Tibial nerve (tissue), 4 donors: ENCODE measurements at places on chromosomes 4 and X.

DNA sequence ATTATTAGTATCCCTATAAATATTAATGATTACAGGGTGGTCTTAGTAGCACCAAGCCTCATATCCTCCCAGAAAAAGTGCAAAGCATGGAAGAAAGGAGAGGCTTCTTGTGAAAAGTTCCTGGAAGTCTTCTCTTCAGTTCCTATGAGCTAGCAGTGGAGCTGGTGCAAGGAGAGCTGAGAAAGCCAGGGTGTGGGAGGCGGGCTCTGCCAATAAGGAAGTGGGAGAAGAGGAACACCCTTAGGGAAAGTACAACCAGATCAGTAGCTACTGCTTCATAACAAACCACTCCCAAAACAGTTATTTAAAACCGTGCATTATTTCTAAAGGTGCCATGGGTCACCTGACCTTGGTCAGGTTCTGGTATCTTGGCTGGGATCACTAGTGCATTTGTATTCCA, 72.4 kb downstream of the MAP9 start:
- no peak overlapping the region for H3K4me3 ChIP-seq
- no peak for DNase-seq
- no peaks in the 10 kb centered on the region for H3K27me3 ChIP-seq
- no peaks in the 10 kb centered on the region for H3K4me1 ChIP-seq

DNA sequence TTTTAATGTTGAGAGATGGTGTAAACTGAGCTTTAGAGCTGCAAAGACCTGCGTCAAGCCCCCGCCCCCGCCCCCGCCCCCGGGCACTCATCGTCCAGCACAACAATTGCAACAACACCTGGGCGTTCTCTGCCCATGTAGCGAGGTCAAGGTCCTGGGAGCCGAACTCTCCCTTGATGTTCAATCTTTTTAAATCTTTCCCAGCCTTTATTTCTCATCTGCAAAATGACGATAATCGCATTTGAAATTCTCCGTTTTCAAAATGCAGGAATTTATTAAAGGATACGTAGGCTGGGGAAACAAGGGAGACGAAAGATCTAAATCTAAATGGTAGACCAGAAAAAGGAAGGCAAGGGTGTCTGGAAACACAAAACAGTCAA, 648 bp upstream of the MSMO1 start:
- H3K27ac ChIP-seq: peak overlapping the region; percentile 91
- H3K27me3 ChIP-seq: no peaks in the 10 kb centered on the region
- no peak for DNase-seq
- H3K4me3 ChIP-seq: peak overlapping the region; percentile 62

- no peaks in the 10 kb centered on the region for H3K4me1 ChIP-seq
- no peak for DNase-seq
- no peaks in the 10 kb centered on the region for H3K27me3 ChIP-seq
- no peaks in the 10 kb centered on the region for H3K36me3 ChIP-seq
- no peak overlapping the region for H3K27ac ChIP-seq
- no peak overlapping the region for H3K4me3 ChIP-seq
Measured at GRCh38 chr4:73450398-73451004, 14.5 kb downstream of the AFP start.

DNA sequence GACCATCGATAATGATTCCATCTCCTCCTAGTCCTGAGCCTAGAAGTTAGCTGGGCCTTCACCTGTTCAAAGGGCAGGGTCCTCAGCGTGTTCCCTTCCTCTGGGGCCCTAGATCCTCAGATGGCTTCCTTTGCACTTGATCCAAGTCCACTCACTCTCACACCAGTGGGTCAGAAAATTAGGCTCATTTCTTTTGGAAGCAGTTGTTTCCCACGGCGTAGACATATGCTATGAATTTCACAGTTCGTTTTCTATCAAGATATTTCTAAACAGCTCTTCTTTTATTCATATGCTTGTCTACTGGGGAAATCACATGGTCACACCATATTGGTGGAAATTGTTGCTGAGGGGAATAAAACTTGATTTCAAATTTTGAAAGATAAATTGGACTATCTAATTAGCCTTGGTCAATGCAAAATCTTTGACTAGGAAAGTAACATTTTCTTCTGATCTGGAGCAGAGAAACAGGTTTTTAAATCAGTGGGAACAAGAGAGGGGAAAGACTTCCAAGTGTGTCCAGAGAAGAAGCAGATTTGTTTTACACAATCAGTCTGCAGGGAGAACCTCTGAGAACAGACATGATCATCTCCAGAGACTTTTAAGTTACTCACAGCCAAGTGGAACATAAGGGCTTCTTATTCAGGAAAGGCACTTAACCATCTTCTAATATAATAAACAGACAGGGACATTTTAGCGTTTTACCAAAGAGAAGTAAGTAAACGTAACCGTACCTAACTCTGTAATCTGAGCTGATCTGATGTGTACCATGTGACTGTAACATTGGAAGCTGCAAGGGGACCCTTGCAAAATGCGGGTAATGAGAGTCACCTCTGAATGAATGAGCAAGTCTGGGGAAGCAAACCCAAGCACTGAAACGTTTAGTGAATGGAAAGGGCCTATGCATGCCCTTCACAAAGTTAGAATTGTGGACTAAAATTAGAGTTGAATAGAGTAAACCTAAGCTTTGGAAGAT, 455.7 kb upstream of the FAT1 start:
- no peaks in the 10 kb centered on the region for H3K4me1 ChIP-seq
- no peak overlapping the region for H3K4me3 ChIP-seq
- H3K27ac ChIP-seq: no peak overlapping the region
- DNase-seq: no peak
- no peaks in the 10 kb centered on the region for H3K36me3 ChIP-seq

DNA sequence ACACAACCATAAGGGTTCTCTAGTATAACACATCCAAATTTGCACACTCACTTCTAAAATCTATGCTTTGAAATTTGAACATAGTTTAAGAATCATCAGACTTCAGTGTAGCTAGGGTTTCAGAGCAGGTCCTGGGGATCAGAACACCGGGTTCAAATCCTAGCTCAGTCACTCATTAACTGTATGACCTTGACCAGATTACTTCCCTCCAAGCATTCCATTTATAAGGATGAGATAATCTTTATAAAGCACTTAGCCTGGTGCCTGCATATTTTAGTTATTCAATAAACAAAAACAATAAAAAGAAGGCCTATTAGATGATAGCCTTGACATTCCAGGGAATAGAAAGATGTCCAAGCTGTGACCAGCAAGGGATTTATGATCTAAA, 4.8 kb upstream of the STBD1 start:
- H3K27ac ChIP-seq: no peak overlapping the region
- H3K4me3 ChIP-seq: no peak overlapping the region
- peaks cover 7% of the 10 kb centered on the region for H3K4me1 ChIP-seq
- no peaks in the 10 kb centered on the region for H3K36me3 ChIP-seq

DNA sequence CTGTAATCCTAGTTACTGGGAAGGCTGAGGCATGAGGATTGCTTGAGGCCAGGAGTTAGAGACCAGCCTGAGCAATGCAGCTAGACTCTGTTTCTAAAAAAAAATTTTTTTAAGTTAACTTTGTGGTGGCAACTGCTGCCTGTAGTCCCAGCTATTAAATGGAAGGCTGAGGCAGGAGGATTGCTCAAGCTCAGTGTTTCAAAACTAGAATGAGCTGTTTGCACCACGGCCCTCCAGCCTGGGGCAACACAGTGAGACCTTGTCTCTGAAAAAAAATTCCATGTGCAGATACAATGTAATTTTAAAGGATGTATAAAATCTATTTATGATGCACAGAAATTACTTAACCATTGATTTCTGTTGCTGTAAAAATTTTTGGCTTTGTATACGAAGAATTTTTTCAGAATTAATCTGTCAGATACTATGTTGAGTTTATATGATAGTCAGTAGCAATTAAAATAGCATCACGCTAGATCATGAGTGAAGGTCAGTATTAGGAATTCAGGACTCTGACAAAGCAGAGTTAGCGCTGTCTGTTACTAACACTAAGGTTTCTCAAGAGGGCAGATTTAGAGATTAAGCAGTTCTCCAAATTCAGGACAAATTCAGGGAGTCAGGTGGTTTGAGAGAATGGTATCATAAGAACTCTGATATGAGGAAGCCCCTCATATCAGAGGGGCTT, 8.3 kb upstream of the AGA start:
- H3K4me1 ChIP-seq: no peaks in the 10 kb centered on the region
- H3K4me3 ChIP-seq: no peak overlapping the region
- peaks cover 4% of the 10 kb centered on the region for H3K36me3 ChIP-seq
- no peak overlapping the region for H3K27ac ChIP-seq
- DNase-seq: no peak
- no peaks in the 10 kb centered on the region for H3K27me3 ChIP-seq

GRCh38 chr4:153018684-153019083, 82.6 kb downstream of the FHDC1 start:
- H3K27me3 ChIP-seq: no peaks in the 10 kb centered on the region
- no peak overlapping the region for H3K27ac ChIP-seq
- no peaks in the 10 kb centered on the region for H3K4me1 ChIP-seq

- no peaks in the 10 kb centered on the region for H3K27me3 ChIP-seq
- no peak for DNase-seq
- H3K27ac ChIP-seq: no peak overlapping the region
- peak overlapping the region; percentile 49 for H3K4me3 ChIP-seq
- H3K4me1 ChIP-seq: peaks cover 32% of the 10 kb centered on the region
- no peaks in the 10 kb centered on the region for H3K36me3 ChIP-seq
Measured at GRCh38 chr4:153787061-153787560, 1.8 kb downstream of the SFRP2 start.

DNA sequence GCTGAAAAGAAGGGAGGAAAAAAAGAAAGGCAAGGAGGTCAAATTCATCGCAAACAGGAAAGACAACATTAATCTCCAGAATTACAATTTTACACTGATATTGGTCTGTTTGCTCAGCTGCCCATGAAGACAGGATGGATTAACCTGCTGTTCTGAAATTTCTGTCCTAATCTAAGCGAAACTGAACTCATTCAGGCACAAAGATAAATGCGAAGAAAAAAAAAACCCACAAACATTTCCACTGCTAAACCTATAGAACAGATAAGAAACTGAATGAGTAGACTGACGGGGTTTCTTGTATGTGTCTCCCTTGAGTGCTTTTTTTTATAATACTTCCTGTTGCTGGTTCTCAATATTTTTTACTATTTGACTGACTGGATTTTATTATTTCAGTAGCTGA, 251.8 kb upstream of the FTHL17 start:
- H3K27me3 ChIP-seq: no peaks in the 10 kb centered on the region
- peaks cover 9% of the 10 kb centered on the region for H3K4me1 ChIP-seq
- H3K36me3 ChIP-seq: no peaks in the 10 kb centered on the region

- no peak overlapping the region for H3K27ac ChIP-seq
- H3K4me3 ChIP-seq: no peak overlapping the region
- no peaks in the 10 kb centered on the region for H3K36me3 ChIP-seq
- no peak for DNase-seq
Measured at GRCh38 chr4:7736436-7737267, 203.0 kb downstream of the AFAP1 start.

- DNase-seq: no peak
- H3K4me1 ChIP-seq: no peaks in the 10 kb centered on the region
- no peak overlapping the region for H3K4me3 ChIP-seq
- H3K27ac ChIP-seq: no peak overlapping the region
- H3K27me3 ChIP-seq: no peaks in the 10 kb centered on the region
- no peaks in the 10 kb centered on the region for H3K36me3 ChIP-seq
Measured at GRCh38 chr4:115310641-115311040, 197.2 kb upstream of the NDST4 start.

- no peak overlapping the region for H3K27ac ChIP-seq
- H3K4me1 ChIP-seq: no peaks in the 10 kb centered on the region
- no peak for DNase-seq
- no peaks in the 10 kb centered on the region for H3K27me3 ChIP-seq
- H3K4me3 ChIP-seq: no peak overlapping the region
- H3K36me3 ChIP-seq: no peaks in the 10 kb centered on the region
Measured at GRCh38 chr4:74942251-74942917, 9.5 kb downstream of the PARM1 start.

DNA sequence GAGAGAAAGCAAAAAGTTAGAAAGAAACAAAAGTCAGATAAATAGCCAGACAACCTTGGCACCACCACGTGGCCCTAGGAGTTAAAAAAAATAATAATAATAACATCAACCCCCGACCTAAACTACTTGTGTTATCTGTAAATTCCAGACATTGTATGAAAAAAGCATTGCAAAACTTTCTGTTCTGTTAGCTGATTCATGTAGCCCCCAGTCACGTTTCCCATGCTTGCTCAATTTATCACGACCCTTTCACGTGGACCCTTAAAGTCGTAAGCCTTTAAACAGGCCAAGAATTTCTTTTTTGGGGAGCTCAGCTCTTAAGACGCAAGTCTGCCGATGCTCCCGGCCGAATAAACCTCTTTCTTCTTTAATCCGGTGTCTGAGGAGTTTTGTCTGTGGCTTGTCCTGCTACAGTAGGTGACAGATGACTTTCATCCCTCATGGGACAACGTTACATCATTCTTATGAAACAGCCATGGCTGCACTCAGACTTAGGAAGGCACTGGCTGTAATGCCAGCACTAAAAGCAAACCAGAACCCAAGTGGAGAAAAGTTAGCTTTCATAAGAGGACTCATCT, 520 bp downstream of the ACOX3 start:
- no peaks in the 10 kb centered on the region for H3K36me3 ChIP-seq
- H3K27ac ChIP-seq: peak overlapping the region; percentile 78
- H3K4me3 ChIP-seq: peak overlapping the region; percentile 70
- peaks cover 83% of the 10 kb centered on the region for H3K4me1 ChIP-seq
- no peak for DNase-seq
- H3K27me3 ChIP-seq: no peaks in the 10 kb centered on the region

- H3K27ac ChIP-seq: no peak overlapping the region
- no peaks in the 10 kb centered on the region for H3K27me3 ChIP-seq
- no peaks in the 10 kb centered on the region for H3K4me1 ChIP-seq
- H3K36me3 ChIP-seq: no peaks in the 10 kb centered on the region
Measured at GRCh38 chr4:158371158-158371557, 150.5 kb upstream of the RXFP1 start.

- H3K36me3 ChIP-seq: no peaks in the 10 kb centered on the region
- H3K27ac ChIP-seq: no peak overlapping the region
- no peaks in the 10 kb centered on the region for H3K27me3 ChIP-seq
Measured at GRCh38 chrX:44019911-44020310, 46.7 kb upstream of the NDP start.

- H3K4me1 ChIP-seq: no peaks in the 10 kb centered on the region
- H3K4me3 ChIP-seq: no peak overlapping the region
Measured at GRCh38 chrX:107646735-107647134, 18.4 kb downstream of the PRPS1 start.

- no peaks in the 10 kb centered on the region for H3K36me3 ChIP-seq
- no peak overlapping the region for H3K4me3 ChIP-seq
- no peak for DNase-seq
- H3K4me1 ChIP-seq: no peaks in the 10 kb centered on the region
- no peaks in the 10 kb centered on the region for H3K27me3 ChIP-seq
Measured at GRCh38 chr4:14908635-14909034, 93.6 kb upstream of the CPEB2 start.

- H3K27me3 ChIP-seq: no peaks in the 10 kb centered on the region
- DNase-seq: no peak
- H3K27ac ChIP-seq: no peak overlapping the region
- H3K4me3 ChIP-seq: no peak overlapping the region
- no peaks in the 10 kb centered on the region for H3K36me3 ChIP-seq
Measured at GRCh38 chrX:64570204-64570603, 175.0 kb upstream of the MTMR8 start.

DNA sequence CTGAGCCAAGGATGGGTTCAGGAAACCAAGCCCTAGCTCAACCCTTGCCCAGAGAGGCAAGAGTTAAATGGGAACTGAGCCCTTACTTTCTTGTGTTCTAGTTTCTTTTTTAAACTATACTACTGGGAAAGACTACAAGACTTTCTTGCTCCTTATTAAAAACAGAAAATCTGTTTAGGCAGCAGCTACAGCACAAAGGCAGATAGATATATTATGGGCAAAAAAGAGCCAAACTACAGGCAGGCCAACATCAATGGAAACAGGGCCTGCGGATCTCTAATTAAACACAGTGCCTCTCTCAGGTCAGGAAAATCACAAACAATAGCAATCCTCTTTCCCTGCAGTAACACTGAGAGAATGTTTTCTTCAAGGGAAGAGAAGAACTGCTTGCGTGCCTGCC, 226.0 kb downstream of the LDB2 start:
- H3K36me3 ChIP-seq: no peaks in the 10 kb centered on the region
- H3K4me3 ChIP-seq: no peak overlapping the region
- no peak overlapping the region for H3K27ac ChIP-seq
- no peak for DNase-seq
